Renal cortical epithelial cell (primary cell): ENCODE measurements at places on chromosomes 5 and 9. TPM values are rescaled to one million over a fixed set of nuclear protein-coding genes. Genes with fewer than 3 reads are reported as not detected.

- DNase-seq: peak; percentile 16
Measured at GRCh38 chr5:4563400-4563799, 576.7 kb upstream of the ADAMTS16 start.

DNA sequence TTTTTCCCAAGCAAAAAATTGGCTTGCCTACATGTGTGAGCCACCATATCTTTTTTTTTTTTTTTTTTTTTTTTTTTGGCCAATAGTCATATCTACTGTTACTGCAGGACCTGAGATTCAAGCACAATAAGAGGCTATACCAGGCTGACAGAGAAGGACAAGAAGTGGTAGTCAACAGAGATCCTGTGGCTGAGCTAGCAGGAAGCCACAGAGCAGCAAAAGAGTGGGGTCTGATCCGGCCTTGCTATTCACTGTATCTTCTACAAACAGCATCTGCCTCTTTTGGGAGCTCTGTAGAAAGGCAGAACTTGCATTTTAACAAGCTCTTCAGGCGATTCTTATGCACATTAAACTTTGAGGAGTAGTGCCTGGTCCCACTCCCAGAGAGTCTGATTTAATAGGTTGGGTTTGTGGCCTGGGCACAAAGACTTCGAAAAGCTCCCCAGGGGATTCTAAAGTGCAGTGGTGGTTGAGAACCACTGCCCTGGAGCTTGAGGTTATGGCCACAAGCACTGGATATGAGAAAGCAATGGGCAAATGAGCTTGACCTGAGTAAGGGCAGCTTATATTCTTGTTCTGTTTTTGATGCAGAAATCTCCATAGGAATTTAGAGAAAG, 162.8 kb downstream of the PIK3R1 start:
- no peak for DNase-seq

GRCh38 chr5:138884554-138884953, 9.4 kb upstream of the LRRTM2 start:
- DNase-seq: no peak

- DNase-seq: no peak
Measured at GRCh38 chr5:34606101-34606500, 50.0 kb upstream of the RAI14 start.

DNA sequence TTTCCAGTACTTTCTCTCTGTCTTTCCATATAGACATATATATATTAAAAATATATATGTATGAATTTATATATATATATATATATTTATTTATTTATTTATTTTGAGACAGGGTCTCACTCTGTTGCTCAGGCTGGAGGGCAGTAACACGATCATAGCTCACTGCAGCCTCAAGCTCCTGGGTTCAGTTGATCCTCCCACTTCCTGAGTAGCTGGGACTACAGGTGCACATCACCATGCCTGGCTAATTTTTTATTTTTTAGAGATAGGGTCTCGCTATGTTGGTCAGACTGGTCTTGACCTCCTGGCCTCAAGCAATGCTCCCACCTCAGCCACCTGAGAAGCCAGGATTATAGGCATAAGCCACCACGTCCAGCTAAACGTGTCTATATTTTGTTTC, 210.1 kb downstream of the CD180 start:
- no peak for DNase-seq

DNA sequence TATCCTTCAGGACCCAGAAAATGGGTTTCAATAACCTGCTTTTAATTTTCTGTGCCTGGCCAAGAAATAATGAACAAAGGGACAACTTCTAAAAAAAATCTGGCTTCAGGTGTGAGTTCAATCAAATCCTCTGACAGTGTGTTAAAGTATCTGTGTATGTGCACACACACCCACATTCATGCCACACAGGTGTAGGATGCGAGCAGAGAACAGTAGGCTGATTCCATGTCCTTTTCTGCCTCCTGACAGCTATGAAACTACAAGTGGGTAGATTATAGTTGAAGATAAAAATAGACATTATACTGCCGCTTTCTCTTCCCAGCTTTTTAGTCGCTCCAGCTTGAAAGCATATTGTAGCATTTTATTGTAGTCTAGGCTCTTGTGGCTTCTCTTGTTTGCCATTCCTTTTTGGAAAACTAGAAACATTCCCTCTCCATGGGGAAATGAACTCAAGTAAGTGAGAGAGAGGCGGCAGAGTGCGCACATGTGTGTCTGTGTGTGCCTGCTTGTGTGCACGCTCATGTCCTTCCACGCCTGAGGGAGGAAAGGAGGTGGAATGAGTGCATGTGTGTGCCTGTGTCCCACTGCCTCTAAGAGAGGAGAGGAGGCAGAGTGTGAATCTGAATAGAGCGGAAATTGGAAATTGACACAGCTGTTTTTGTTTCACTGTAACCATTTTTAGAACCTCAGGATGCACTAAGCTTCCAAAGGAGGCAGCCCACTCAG, 273.0 kb downstream of the ELAVL2 start:
- no peak for DNase-seq

DNA sequence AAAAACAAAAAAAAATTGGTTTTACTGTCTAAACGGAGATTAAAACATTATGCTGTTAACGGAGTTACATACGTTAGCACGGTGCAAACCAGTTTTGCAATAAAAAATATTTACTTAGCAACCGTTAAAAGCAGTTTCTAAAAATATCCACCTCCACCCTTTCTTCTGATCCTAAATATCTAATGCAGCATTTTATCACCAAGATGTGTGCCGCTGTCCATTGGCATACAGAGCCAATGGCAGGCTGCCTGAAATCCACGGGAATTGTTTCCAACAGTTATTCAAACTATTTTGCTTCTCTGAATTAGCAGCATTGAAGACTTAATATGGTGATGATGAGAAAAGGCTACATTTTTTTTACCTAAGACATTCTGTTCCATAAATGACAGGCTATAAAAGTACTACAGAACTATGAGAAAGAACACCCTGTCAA, 61.6 kb downstream of the CSNK1A1 start:
- no peak for DNase-seq

Gene GABRA1
- not detected in 2 replicates for total RNA-seq

Gene HMMR
- total RNA-seq: 1.4 and 18.9 TPM in 2 replicates

Gene TSLP
- total RNA-seq: 0.25 and 0.52 TPM in 2 replicates
